ENCODE measurements at places on chromosomes 1 and 21.

GRCh38 chr1:235892202-235892601 lies 25.5 kb upstream of the LYST start:
- DNase-seq: no peak

- no peak for DNase-seq
These were observed 341.3 kb downstream of the RWDD3 start for GRCh38 chr1:95575291-95575690.

GRCh38 chr21:46372014-46372485 lies 48.1 kb downstream of the PCNT start:
- DNase-seq: no peak

- DNase-seq: no peak
These were observed 141.4 kb upstream of the GRIK3 start for GRCh38 chr1:37175666-37176215.

GRCh38 chr1:171769171-171769570 lies 12.3 kb upstream of the METTL13 start:
- no peak for DNase-seq

GRCh38 chr1:230350208-230350921 lies 75.8 kb downstream of the PGBD5 start:
- peak; percentile 64 for DNase-seq

- DNase-seq: peak; percentile 51
These were observed 197.0 kb upstream of the LHX8 start for GRCh38 chr1:74937176-74937575.

GRCh38 chr1:230983811-230984210 lies 4.9 kb downstream of the ARV1 start:
- DNase-seq: no peak

GRCh38 chr21:45574691-45575090 lies 32.5 kb upstream of the SLC19A1 start:
- no peak for DNase-seq

DNA sequence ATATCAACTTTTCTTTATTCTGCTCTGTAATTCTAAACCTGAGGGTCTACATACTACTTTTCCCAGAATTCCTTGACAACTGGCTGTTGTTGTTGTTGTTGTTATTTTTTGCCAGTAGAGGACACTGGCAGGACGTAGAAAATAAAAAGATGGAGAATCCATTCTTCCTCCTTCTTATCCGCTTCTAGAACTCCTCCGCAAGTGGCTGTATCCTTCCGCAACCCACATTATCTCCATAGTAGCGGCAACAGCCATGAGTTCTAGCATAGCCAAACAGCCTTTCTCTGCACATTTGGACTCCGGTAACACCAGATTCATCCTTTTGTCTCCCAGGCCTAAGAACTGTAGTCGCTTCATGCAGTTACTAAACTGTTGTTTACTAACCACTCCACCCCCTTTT lies 91.1 kb upstream of the CACHD1 start:
- no peak for DNase-seq

DNA sequence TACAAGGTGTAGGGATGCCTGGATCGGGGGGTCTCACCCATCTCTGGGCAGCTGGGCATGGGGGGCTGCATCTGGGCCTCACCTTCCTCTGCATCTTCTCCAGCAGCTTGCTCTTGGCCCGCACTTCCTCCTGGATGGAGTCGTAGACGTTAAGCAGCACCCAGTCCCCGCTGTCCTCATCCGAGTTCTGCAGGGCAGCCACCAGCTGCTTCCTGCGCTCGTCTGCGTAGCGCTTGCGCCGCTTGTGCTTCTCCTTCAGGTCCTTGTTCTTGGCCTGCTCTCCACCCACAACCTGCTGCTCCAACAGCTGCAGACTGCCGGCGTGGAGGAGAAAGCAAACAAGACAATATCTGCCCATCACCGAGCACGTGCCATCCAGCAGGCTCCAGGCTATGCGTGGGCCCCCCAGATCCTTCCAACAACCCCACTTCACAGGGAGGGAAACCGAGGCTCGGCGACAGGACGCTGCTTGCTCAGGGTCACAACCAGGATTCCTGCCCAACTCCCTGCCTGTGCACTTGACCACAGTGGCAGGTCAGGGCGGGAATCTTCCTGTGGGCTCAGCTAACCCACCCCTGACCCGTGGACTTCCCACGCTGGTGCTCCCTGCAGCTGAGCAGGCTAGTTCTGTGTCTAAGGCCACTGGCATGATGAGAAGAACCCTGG lies 21.5 kb upstream of the DDOST start:
- no peak for DNase-seq

GRCh38 chr1:203185585-203185984 lies 919 bp downstream of the CHI3L1 start:
- no peak for DNase-seq

GRCh38 chr1:107829036-107829770 lies 135.8 kb downstream of the VAV3 start:
- DNase-seq: peak; percentile 44

- DNase-seq: no peak
These were observed 116.9 kb downstream of the KCNK1 start for GRCh38 chr1:233730809-233731208.

GRCh38 chr1:109728870-109729269 lies 12.0 kb downstream of the GSTM3 start:
- no peak for DNase-seq

- no peak for DNase-seq
These were observed 293.3 kb downstream of the DISC1 start for GRCh38 chr1:231919886-231920285.

DNA sequence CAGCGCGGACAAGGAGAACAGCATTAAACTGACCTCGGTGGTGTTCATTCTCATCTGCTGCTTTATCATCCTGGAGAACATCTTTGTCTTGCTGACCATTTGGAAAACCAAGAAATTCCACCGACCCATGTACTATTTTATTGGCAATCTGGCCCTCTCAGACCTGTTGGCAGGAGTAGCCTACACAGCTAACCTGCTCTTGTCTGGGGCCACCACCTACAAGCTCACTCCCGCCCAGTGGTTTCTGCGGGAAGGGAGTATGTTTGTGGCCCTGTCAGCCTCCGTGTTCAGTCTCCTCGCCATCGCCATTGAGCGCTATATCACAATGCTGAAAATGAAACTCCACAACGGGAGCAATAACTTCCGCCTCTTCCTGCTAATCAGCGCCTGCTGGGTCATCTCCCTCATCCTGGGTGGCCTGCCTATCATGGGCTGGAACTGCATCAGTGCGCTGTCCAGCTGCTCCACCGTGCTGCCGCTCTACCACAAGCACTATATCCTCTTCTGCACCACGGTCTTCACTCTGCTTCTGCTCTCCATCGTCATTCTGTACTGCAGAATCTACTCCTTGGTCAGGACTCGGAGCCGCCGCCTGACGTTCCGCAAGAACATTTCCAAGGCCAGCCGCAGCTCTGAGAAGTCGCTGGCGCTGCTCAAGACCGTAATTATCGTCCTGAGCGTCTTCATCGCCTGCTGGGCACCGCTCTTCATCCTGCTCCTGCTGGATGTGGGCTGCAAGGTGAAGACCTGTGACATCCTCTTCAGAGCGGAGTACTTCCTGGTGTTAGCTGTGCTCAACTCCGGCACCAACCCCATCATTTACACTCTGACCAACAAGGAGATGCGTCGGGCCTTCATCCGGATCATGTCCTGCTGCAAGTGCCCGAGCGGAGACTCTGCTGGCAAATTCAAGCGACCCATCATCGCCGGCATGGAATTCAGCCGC lies 2.5 kb downstream of the S1PR1 start:
- no peak for DNase-seq

- no peak for DNase-seq
These were observed 411.3 kb downstream of the PTPRU start for GRCh38 chr1:29647581-29647980.

DNA sequence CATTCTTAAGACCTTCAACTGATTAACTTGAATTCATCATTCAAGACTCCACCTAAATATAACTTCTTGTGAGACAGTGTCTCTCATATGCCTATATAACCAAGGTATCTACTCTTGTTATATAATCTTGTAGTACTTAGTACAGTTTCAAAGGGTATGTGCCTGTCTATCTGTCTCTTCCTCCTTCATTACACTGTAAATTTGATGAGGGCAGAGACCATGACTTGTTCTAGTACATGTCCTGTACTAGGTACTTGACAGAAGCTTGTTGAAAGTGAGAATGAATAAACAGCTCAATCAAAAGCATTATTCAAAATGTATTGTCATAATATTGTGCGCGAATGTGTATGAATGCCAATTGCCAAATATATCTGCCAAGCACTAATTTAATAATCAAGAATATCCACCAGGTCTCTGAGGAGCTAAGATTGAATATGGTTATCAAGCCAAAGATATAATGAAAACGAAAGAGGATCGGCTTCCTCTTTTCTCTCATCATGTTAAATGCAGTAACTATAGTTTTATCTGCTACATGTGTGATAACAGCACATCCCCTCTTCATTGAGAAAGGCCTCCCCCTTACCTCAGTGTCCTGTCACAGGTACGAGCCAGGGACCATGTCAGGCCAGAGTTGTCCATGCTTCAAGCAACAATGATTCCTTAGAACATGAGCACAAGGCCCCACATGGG lies 117.3 kb downstream of the UCHL5 start:
- DNase-seq: no peak

GRCh38 chr1:204959374-204959773 lies 83.6 kb upstream of the CNTN2 start:
- DNase-seq: no peak

DNA sequence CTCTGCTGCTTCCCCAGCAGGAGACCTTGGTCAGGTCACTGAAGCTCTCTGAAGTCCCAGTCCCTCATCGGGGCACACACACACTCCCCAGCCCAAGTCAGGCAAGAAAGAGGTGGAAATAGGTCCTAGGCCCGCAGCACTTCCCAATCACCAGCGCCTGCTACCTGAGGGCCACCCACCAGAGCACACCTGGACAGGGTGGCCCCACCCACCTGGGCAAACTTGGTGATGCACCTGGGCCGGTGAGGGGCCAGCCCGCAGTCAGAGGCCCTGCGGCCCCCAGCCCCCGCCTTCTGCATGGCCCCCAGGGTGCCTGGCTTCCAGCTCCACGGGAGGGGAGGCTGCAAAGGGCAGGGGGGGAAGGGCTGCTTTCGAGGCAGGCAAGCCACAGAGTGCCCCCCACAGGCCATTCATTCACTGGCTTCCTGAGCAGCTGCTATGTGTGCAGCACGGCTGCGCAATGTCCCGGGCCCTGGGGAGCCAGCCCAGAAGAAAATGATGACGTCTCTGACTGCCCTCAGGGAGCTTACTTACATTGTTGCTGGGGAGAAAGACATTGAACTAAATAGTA lies 4.7 kb downstream of the SH2D5 start:
- no peak for DNase-seq

GRCh38 chr1:14128096-14128495 lies 428.1 kb downstream of the PRDM2 start:
- DNase-seq: no peak

- no peak for DNase-seq
These were observed 6.9 kb downstream of the TAF5L start for GRCh38 chr1:229619002-229619401.

- no peak for DNase-seq
These were observed 219.3 kb downstream of the ST6GALNAC3 start for GRCh38 chr1:76293831-76294230.

GRCh38 chr1:46403916-46404315 lies 9.8 kb downstream of the FAAH start:
- DNase-seq: no peak

DNA sequence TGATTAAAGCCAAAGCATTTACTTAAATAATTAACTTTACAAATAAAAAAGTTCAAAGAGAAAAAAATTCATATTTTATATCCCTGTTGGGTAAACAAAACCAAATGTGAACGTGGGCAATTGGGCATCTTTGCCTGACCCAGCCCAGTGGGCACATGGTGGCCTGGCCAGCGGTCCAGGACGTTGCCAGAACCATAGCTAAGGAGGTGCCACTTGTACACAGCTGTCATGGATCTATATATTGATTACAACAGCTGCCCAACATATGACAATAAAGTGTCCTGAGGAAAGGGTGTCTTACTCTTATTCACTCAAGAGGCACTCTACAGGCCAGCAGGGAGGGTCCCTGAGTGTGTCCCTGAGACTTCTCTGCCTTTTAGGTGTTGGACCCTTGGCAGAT lies 78.5 kb downstream of the BCAR3 start:
- no peak for DNase-seq

DNA sequence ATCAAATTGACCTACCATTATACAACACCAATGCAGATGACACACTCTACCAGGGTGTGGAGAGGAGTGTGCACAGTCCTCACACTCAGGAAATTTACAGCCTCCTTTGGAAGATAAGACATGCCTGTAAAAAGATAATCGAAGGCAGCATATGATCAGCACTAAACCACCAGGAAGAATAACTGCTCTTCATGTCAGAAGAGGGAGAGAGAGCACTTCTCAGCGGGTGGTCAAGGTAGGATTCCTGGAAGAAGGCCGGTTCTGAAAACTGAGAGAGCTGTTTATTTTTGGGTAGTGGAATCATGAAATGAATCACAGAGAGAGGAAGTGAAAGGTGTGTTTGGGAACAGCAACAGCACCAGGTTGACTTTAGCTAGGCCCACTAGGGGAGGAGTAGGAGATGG lies 14.0 kb upstream of the ZNF697 start:
- DNase-seq: no peak

- peak; percentile 43 for DNase-seq
These were observed 45.7 kb downstream of the WNT9A start for GRCh38 chr1:227901906-227902640.

GRCh38 chr21:46634966-46635323 lies 529 bp upstream of the PRMT2 start:
- DNase-seq: peak; percentile 92

DNA sequence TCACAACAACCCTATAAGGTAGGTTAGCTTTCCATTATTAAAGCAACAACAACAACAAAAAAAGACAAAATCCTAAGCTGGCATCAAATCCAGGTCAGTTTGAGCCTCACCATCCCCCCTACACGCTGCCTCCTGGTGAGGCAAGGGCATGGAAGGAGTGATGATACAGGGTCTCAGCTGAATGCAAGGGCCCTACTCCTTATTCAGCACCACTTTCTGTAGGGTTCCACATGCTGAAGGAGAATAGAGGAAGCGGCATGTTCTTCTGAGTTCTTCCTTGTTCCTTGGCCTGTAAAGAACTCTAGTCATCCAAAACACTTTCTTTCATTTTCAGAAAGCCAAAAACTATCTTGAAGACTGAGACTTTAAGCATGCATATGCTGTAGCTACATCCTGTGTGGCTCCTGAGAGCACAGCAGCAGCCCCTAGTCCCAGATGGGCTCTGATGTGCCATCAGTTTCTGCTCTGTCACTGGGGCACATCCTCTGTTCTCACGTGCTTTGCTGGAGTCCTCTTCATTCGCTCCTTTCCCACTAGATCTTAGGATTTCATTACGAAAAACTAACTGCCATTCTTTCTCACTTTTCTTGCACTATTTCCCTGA lies 6.2 kb downstream of the ILDR2 start:
- no peak for DNase-seq

- DNase-seq: no peak
These were observed 181.1 kb downstream of the RWDD3 start for GRCh38 chr1:95415146-95415545.
